ENCODE measurements at places on chromosomes 7 and 10.

- DNase-seq = no peak
Measured at GRCh38 chr7:130273081-130273932, 6.6 kb downstream of the CPA2 start.

- DNase-seq = no peak
Measured at GRCh38 chr7:15507708-15508107, 54.1 kb downstream of the AGMO start.

DNA sequence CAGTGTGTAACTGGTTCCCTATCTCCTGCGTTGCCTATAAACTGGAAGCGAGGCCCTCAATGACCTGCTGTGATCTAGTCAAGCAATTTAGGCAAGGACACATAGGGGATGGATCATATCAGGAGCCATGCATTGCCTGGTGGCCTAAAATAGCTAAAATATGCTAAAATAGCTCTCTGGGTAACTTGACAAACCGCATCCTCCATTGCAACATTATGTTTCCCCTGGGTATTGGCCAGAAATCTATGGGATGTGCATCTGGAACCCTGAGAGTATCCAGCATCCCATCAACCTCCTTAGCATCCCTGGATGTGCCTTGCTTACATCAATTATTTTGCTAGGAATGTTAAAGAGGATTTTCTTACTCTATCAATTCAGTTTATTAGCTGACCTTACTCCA, 91.7 kb upstream of the ADCY1 start:
- DNase-seq = no peak

DNA sequence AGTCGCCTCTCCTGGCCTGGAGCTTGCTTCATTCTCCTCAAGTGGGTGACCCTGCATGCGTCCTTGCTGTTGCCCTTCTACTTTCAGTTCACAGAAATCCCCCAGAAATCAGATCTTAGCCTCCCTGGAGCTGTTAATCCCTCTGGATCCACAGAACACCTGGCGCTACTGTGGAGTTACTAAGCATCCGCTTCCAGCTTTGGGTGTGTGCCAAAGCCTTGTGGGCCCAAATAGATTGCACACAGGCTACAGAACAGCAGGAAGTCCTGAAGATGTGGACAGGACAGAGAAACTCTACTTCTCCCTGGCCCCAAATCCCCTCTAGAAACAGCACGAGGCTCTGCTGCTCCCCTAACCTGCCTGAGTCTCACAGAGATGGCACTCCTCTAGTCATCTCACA, 36.6 kb upstream of the PDLIM1 start:
- DNase-seq = no peak

DNA sequence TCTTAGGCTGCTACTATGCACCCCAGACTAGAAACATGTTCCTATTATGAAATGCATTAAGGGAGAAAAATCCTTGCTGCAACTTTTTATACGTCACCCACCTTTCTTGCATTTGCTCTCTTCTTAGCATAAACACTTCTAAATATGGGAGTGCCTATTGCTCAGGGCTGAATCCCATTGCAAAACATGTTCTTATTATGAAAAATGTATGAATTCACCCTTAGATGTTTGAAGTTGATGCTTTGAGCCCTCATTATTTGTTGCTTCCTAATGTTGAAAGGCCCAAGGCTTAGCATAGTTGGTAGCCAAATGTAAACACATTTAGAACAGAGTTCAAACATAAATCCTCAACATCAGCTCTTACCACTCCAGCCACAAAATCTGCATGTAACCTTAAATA, 52.8 kb downstream of the BMPER start:
- no peak for DNase-seq

DNA sequence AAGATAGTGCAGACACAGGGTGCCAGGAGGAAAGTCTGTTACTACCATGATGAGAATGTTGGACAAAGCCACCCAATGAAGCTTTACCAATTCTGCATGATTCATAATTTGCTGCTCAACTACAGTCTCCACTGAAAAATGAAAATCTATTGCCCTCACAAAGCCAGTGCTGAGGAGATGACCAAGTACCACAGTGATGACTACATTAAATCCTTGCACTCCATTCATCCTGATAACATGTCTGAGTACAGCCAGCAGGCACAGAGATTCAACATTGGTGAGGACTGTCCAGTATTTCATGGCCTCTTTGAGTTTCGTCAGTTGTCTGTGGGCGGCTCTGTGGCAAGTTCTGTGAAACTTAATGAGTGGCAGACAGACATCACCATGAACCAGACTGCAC, 144.0 kb downstream of the PLCE1 start:
- DNase-seq = no peak

DNA sequence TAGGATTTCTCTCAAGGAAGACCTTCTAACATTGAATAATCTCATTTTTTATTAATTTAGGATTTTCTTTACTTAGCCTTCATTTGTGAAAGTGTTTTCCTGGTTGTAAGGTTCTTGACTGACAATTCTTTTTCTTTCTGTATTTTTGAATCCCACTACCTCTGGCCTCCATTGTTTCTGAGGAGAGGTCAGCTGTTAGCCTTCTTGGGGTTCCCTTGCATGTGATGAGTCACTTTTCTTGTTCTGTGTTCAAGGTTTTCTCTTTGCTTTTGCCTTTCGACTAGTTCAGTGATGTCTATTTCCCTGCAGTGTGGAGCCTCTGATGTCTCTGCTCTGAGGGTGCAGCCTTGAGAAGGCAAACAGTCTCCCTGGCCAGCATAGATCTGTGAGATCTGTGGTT, 304.1 kb upstream of the ZNF32 start:
- no peak for DNase-seq

GRCh38 chr7:36730046-36730445, 5.8 kb upstream of the AOAH start:
- DNase-seq = no peak

DNA sequence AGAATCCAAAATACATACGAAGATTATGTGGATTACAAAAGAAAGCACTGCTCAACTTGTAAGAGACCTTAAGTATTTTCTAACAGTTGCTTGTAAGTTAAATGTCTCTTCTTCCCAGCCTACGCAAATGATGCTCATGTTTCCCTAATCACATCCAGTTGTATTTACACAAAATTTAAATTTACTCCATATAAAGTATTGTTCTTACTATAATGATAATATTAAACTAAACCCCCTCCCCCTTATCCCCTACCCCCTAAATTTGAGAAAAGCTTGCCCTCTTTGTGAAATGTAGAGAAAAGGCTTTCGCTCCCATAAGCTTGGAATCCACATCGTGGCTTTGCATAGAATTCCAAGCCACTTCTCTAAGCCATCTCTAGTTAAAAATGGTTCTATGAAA, 29.4 kb downstream of the ANKMY2 start:
- DNase-seq = no peak

- DNase-seq = no peak
Measured at GRCh38 chr7:22082553-22082885, 136.8 kb upstream of the CDCA7L start.

DNA sequence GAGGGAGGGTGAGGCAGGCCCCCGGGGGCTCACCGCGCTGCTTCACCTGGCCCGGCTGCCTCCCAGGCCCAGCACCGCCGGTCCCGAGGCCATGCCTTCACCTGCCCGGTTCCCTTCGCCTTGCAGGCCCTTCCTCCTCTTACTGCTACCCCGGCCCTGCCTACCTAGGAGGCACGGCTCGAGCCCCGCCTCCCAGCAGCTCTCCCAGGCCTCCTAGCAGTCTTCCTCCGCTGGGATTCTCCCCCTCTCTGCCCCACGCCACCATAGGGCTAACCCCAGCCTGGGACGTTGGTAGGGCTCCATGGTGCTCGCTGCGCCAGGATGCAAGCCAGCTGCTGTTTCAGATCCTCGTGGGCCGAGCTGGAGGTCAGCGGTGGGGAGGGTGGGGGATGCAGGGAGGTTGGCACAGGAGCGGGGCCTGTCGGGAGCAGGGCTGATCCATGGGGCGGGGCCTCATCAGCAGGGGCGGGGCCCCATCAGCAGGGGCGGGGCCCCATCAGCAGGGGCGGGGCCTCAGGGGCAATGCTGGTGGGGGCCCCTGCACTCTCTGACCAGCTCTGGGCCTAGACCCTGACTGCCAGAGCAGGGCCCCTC, 63.3 kb downstream of the RASGEF1A start:
- no peak for DNase-seq

GRCh38 chr10:94288361-94289101, 74.2 kb downstream of the NOC3L start:
- DNase-seq = no peak

DNA sequence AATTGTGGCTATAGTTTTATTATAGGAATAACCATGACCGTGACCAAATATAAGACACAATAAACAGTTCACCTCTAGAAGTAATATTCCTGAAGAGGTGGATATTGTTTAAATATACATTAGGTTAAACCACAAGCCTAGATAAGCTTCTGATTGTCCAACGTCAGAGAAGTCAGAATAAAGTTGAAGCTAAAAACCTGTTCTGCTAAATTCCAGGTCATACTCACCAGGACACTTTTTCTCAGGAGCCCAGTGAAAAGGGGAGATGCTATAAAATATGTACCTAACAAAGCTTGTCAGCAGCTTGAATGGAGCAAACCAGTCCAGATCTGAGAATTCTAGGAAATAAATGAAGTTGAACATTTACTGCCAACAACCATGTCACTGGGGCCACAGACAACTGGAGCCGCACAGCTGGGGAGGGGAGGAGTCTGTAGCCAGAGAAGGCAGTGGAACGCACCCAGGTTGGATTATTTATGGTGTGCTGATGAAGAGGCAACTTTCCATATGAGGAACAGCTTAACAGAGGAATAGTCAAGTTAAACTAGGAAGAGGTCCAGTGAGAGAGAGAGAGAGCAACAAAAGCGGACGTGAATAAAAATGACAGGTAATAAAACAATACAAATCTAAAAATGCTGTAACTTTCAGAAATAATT, 191.1 kb downstream of the ZNF438 start:
- no peak for DNase-seq

DNA sequence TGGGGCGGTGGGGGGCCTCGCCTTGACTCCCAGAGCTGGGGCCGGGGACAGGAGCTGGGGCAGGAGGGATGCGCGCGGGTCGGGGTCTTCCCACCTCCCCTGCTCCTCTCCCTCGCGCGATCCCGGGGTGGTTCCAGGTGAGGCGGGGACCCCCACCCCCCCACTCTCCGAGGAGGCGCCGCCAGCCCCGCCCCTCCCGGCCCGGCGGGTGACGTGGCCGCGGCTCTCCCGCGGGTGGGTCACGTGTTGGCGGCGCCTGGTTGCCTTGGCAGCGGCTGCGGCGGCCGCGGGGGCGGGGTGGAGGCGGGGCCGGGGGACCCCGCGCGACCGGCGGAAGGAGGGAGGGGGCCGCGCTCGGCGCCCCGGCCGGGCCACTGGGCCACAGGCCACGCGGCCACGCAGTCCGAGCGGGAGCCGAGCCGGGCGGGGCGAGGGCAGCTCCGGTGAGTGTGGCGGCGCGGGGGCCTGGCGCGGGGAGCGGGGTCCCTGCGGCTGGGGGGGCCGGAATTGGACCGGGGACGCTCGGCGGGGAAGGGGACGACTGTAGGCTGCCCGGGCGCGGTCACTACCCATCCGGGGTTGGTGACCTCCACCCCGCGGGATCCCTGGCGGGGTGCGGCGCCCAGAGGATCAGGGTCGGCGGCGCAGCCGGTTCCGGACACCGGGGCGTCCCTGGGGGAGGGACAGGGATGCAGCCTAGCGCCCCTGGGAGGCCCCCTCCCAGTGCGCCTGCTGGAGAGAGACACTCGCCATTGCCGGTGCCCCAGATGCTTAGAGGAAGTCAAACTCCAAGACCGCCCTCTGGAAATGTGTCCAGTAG, at the start of gene ORAI2:
Gene ORAI2, plus strand, starts transcription at position 357 of the 820 bp plus-strand sequence. CDS start 5,382 bp downstream, outside the sequence.
- DNase-seq = no peak

- DNase-seq = no peak
Measured at GRCh38 chr7:1742555-1743303, 72.7 kb downstream of the ELFN1 start.

GRCh38 chr7:33807779-33808482, 97.4 kb upstream of the BMPER start:
- peak; percentile 78 for DNase-seq

GRCh38 chr7:92255308-92255707, 9.5 kb downstream of the ANKIB1 start:
- DNase-seq = peak; percentile 66

GRCh38 chr10:28765641-28766040, 88.3 kb downstream of the BAMBI start:
- no peak for DNase-seq

- no peak for DNase-seq
Measured at GRCh38 chr10:66307826-66308225, 618.0 kb upstream of the LRRTM3 start.

DNA sequence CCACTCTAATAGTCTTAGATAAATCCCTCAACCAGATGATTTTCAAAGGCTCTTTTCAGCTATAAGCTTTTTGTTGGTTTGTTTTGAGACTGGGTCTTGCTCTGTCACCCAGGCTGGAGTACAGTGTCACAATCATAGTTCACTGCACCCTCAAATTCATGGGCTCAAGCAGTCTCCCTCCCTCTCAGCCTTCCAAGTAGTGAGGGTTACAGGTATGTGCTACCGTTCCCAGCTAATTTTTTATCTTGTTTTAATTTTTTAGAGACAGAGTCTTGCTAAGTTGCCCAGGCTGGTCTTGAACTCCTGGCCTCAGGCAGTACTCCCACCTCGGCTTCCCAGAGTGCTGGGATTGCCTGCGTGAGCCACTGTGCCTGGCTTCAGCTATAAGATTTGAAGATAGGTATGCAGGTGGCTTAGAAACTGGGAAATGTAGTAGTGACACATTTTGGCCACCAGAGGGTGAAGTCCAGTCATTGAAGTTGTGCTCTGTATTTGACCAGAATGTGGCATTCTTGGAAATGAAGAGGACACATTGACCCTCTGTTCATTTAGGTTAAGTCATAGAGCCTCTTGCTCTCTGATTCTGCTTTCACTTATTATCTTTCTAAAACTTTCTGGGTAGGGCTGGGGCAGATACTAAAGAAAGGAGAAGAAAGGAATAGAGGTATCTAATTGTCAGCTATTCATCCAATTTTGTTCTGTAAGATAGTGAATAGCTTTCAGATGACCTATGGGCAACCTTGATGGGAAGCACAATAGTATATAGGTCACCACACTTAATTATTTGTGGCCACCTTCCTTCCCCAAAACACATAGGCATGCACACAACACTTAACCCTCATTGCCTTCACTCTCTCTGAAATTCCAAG, 36.0 kb downstream of the R3HCC1L start:
- DNase-seq = no peak

DNA sequence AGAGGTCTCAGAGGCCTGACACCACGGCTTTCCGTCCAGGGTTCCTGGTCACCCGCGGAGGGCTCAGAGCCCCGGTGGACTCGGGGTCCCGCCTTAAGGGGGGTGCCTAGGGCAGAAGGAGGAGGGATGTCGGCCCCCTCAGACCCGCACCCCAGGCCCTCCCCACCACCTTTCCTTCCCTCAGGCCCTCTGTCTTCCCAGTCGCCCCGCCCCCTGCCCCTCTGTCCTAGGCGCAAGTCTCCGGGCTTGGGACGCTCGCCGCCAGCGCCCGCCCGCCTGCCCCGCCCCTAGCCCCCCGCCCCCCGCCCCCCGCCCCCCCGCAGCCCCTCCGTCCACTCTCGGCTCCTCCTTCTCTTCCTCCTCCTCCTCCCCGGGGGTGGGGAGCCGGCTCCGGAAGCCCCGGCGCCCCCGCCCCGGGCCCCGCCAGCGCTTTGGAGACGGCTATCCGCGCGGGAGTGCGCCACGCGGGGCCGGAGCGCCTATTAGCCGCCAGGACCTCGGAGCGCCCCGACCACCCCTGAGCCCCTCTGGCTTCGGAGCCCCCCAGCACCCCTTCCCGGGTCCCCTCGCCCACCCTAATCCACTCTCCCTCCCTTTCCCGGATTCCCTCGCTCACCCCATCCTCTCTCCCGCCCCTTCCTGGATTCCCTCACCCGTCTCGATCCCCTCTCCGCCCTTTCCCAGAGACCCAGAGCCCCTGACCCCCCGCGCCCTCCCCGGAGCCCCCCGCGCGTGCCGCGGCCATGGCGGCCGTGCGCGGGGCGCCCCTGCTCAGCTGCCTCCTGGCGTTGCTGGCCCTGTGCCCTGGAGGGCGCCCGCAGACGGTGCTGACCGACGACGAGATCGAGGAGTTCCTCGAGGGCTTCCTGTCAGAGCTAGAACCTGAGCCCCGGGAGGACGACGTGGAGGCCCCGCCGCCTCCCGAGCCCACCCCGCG, at the start of gene AEBP1:
Gene AEBP1, plus strand, starts transcription at position 423 of the 937 bp plus-strand sequence. Its CDS starts 321 bp downstream, at position 744.
- no peak for DNase-seq

Data from AG09309 (cell line).